ENCODE measurements at places on chromosomes 2 and 18.

DNA sequence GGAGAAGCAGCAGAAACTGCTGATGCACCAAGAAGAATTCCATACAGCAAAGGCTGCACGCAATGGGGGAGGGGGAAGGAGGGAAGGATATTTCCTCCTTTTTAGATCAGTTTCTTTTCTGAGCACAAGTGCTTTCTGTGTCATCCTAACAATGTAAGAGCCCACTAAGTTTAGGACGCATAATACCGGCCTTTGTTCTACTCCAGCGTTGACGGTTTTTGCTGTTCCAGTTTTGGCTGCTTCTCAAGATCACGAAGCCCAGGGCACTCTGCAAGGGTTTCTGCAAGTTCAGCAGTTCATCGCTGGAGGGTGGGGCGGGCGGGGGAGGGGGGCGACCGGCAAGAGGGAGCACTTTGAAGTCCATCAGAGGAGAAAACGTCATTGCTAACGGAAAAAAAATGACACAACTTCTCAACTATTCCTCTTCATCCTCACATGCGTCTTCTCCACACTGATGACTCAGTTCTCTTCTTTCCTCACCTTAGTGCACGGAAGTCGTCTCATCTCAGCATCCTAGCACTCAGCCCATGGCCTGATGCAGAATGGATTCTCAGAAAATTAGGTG, 8.7 kb downstream of the FAM178B start:
- DNase-seq = peak; percentile 36

DNA sequence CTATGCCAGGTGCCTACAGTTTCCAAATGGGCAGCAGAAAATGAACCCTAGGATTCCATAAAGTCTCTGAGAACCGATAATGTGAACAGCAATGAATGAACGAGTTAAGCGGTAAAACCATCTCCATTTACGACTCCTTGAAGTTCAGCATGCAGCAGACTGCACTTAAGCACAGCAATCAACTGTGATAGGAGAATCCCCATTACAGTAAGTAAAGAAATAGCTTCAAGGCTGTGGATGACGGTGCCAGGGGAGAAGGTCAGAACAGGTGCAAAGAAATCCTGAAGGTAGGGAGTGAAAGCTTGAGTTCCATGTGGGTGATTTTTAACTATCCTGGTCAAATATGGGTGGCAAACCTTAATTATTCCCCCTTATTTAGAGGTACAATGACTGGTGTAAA, 444.4 kb downstream of the NCKAP5 start:
- DNase-seq = no peak

DNA sequence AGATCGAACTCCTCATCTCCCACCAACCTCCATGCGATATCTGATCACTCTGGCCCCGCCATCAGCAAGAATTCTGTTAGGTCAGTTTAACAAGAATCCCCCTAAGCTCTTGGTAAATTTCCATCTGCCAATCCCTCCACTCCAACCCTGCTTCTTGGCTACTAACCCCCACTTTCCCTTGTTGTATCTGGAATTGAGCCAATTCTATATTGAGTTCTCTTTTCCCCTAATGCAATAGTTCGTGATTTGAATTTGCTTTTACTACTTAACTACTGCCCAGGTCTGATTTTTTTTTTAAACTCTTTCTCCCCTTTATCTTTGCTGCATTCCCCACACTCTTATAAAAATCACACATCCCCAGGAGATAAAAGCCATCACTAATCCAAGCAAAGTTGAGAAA, 159.3 kb upstream of the STK17B start:
- no peak for DNase-seq

- DNase-seq = peak; percentile 15
Observed at GRCh38 chr2:36809069-36809445, 112.5 kb downstream of the VIT start.
